Esophagus squamous epithelium (tissue), 5 donors: ENCODE measurements at places on chromosomes 4 and X.

GRCh38 chr4:39118034-39118658, 56.1 kb downstream of the KLHL5 start:
- DNase-seq = no peak

DNA sequence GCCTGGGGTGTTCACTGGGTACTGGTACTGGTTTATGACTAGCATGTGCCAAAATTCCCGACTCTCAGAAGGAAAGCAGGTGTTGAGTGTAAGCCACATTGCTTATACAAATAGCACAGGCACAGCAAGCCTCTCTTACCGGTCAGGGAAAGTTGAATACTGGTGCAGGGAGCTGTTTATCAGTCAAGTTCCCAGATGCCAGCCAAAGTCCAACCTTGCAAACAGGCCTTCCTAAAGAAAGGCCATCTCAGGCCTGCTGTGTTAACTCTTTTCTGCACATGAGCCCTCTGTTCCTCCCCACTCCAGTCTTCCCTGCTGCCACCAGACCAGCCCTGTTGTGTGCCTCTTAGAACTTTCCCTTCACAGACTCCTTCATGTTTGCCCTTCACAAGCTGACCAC, 34.2 kb downstream of the PKD2 start:
- DNase-seq = no peak

DNA sequence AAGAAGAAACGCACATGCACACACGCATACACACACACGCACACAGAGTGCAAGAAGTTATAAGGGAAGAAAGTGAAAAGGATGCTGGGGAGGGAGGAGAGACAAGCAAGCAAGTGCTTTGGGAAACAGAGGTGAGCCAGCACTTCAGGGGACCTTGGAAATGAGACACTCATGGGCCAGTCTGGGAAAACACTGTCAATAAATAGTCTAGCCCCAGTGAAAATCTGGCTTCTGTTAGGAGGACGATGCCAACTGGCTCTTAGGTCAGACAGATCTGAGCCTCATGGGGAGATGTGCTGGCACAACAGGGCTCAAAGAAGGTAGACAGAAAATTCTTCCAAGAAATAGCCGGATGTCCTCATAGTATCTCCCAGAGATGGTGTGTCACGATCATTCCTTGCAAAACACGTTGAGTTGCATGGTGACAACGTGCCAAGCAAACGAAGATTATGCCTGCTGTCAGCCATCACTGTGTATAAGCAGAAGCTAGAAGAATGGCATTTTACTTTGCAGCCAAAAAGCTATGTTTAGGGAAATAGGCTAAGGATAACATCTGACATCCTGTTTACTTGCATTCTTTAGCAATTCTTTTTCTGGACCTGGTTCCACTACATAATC, 557 bp upstream of the ARHGEF6 start:
- DNase-seq = no peak

- DNase-seq = no peak
These were observed 107.2 kb downstream of the AKAP4 start for GRCh38 chrX:50093625-50094024.

DNA sequence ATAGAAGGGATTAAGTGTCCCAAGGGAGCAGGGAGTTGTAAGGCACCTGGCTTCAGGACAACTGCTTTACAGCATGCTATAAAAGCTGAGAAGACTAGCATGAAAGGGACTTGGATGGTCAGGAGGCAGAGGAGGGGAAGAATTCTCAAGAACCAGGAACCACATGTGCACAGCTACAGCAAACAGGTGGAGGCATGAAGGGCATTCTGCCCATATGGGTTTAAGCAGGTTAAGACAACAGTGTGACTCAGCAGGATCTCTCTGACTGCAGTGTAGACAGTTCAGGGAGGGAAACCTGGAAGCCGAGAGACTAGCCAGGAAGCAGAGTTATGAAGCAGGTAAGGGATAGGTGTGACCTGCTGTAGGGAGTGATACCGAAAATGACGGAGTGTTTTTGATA, 117.0 kb downstream of the DHRSX start:
- DNase-seq = no peak

- no peak for DNase-seq
These were observed 25.3 kb upstream of the GATB start for GRCh38 chr4:151786158-151786495.

- DNase-seq = no peak
These were observed 102.5 kb downstream of the FIP1L1 start for GRCh38 chr4:53479736-53480525.

GRCh38 chr4:135744928-135745327, 1543.3 kb upstream of the PABPC4L start:
- DNase-seq = no peak

- no peak for DNase-seq
These were observed 1.2 kb upstream of the MORF4L2 start for GRCh38 chrX:103687696-103688201.

GRCh38 chrX:41919870-41920269, 3.5 kb downstream of the CASK start:
- no peak for DNase-seq

DNA sequence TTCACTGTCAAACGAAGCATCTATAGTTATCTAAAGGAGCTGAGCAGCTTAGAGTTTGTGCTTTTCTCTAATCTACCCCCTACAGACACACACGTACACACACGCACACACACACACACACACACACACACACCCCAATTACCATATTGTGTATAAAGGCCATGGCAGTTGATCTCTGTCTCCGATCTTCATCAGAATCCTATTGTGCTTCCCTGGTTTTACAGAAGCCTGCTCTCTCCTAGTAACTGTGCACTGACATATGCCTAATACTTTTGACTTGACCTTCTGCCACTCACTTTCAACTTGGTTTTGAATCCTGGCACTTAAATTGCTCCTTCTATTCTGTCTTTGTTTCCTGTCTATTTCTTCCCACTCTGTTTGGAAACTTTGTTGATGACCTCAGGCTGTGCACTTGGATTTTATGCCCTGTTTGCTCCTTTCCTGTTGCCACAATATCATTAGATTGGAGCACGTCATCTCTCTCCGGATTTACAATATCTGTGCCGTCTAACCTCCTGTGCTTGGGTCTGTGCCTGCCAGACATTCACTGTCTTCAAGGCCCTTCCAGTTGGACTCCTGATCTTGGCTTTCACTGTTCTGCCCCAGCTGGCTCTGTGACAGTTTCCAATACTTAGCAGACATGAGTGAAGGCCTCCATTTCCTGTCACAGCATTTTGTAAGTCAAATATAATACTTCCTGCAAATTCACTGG, 928.1 kb downstream of the FAT4 start:
- DNase-seq = no peak

DNA sequence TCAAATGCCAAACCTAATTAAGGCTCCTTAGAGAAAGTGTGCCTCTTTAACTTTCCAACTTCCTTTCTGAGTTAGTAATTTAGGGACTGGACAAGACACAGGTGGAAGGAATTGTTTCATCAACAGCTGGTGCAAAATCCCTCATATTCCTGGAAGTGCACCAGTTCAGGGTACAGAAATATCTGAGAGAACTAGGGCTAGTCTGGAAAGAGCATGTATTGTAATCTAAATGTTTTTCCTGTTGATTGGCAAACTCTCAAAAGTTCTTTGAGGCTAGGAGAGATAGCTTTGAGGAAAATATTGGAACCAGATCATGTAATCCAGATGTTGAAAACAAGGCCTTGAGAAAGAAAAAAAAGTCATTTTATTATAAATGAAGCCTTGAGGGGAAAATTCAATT, 98.1 kb upstream of the C1GALT1C1 start:
- no peak for DNase-seq

DNA sequence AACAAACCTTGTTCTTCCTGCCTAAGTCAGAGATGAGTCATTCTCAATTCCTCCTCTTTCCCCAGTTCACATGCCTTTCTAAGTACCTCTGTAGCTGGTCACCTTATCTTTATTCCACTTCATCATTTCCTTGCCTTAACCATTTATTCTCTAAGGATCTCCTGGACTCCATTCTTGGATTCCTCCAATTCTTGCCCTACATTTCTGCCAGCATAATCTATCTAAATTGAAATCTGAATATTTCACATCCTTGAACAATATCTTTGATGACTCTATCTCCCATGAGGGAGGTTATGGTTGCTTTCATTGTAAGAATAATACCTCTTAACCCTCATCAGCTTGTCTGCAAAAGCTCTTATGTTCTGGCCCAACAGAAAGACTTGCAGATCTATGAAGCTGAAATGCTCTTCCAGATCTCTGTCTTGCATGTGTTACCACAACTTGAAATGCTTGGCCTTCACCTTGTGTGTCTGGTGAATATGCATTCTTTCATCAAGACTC, 28.6 kb upstream of the PDE5A start:
- DNase-seq = no peak

- DNase-seq = no peak
These were observed 941.2 kb upstream of the TENM3 start for GRCh38 chr4:181301735-181302710.

DNA sequence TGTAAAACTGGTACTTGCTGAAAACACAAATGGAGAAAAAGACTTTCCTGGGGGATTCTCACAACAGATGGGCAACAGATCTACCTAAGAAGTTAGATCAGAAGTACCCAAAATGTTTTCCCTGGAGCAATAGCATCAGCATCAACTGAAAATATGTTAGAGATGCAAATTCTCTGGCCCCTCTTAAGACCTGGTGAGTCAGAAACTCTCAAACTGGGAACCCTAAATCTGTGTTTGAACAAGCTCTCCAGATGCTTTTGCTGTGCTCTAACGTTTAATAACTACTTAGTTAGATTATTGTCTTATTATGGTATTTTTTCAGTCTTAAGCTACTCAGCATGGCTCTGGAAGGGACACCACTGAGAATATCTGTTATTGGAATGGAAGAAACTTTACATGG, 55.2 kb upstream of the TRPC3 start:
- no peak for DNase-seq

GRCh38 chrX:10893976-10894375, 217.2 kb upstream of the HCCS start:
- no peak for DNase-seq

DNA sequence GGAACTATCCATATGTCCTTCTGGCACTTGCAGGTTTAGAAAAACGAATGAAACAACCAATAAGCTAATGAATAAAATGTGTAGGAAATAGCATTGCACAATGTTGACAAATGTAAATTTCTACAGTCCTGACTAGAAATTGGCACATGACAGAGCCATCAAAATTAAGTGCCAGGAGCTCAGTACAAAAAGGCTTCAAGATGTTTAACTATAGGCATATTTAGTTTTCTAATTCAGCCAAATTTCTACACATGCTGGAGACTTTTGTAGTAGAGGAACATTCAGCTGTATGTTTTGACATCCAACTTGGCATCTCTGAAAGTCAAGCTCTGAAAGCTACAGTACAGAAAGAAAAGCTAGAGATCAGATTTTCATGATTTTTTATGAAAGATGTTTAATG, 1999.4 kb upstream of the AGA start:
- DNase-seq = no peak

DNA sequence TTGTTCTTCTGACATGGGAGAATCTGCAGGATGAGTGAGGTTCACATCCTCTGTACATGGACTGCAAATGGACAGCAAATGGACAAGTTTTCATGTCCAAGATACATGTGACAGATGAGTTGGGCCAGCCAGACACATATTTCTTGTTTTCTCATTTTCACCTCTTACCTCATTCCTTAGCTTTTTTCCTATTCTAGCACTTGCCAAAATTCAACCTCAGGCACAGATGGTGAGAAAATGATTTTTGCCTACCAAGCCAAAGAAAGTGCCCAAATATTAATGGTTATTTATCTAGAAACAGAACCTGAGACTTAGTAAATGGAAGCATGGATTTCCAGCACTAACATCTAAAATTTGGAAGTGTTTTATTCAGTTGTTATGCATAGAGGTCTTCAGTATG, 402.2 kb downstream of the AFF2 start:
- no peak for DNase-seq

- no peak for DNase-seq
These were observed 1148.0 kb upstream of the DIAPH2 start for GRCh38 chrX:95536661-95537060.

- no peak for DNase-seq
These were observed 28.8 kb upstream of the TRPC3 start for GRCh38 chr4:121980643-121981042.

GRCh38 chr4:2304321-2304876, 42.5 kb upstream of the MXD4 start:
- DNase-seq = no peak

DNA sequence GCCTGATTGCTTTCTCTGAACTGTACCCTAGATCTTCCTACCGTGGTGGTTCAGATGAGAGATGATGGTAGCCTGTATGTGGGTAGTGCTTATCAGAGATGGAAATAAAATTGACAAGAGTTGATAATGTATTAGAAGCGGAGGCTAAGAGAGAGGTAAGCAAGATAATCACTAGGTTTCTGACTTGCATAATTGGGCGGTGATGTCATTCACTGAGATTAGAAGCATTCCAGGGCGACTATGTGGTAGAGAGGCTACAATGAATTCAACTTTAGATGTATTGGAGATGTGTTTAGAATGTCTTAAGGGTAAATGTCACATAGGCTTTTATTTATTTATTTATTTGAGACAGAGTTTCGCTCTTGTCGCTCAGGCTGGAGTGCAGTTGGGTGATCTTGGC, 415 bp upstream of the TENM3 start:
- DNase-seq = no peak
